ENCODE measurements at places on chromosomes 3 and 15.

DNA sequence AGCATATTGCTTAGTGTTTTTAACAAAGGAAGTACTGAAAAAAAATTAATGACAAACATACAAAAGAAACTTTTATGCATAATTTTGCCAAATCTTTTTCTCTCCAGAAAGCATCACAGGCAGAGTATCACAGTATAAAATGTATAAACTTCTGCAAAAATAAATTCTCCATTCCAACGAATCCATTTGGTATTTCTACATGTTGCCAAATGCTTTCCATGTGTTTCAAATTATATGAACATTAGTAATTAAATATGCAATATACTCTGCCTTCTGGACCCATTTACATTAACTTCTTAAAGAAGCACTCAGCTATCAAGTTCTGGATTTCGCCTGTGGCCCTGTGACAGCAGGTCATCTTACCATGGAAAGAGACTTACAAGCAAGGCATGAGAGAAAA lies 189.1 kb upstream of the ALCAM start:
- H3K36me3 ChIP-seq = no peaks in the 10 kb centered on the region
- H3K4me1 ChIP-seq = no peaks in the 10 kb centered on the region
- H3K27ac ChIP-seq = no peak overlapping the region
- no peaks in the 10 kb centered on the region for H3K27me3 ChIP-seq
- no peak for DNase-seq

- no peaks in the 10 kb centered on the region for H3K36me3 ChIP-seq
- no peaks in the 10 kb centered on the region for H3K4me1 ChIP-seq
- no peak overlapping the region for H3K4me3 ChIP-seq
- no peak for DNase-seq
- no peak overlapping the region for H3K27ac ChIP-seq
These were observed 569.0 kb downstream of the NTRK3 start for GRCh38 chr15:87687523-87687870.

- H3K4me3 ChIP-seq = no peak overlapping the region
- no peaks in the 10 kb centered on the region for H3K36me3 ChIP-seq
- H3K27me3 ChIP-seq = no peaks in the 10 kb centered on the region
These were observed 44.8 kb upstream of the RAF1 start for GRCh38 chr3:12708584-12709192.

DNA sequence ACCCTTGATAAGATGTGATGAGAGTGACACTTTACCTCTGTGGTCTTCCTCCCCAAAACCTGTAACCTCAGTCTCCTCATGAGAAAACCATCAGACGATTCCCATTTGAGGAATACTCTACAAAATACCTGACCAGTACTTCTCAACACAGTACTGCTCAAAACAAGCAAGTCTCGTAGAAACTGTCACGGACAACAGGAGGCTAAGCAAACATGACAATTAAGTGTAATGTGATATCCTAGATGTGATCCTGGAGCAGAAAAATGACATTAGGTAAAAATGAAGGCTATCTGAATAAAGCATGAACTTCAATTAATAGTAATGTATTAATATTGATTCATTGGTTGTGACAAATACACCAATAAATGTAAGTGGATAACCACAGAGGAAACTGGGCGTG lies 113.6 kb downstream of the CACNA2D3 start:
- no peak overlapping the region for H3K4me3 ChIP-seq
- H3K36me3 ChIP-seq = no peaks in the 10 kb centered on the region
- no peak for DNase-seq
- no peak overlapping the region for H3K27ac ChIP-seq

DNA sequence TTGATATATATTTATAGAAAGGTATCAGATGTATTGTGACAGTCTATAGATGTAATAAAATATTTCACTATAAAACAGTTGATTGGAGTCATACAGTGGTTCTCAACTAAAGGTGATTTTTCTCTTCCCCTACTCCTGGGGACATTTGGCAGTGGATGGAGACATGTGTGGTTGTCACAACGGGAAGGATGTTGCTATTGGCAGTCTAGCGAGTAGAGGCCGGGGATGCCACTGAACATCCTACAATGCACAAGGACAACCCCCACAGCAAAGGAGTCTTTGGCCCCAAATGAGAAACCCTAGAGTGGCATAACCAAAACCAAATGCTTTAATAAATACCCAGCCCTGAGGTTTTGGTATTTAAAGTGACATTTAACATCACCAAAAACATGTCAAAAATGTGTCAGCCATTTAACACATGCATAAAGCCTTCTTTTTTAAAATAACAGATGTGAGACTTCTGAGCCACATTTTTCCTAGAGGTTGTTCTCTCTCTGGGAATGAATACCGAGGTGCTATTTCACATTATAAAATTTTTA lies 367.5 kb downstream of the PTPRG start:
- no peak for DNase-seq
- no peaks in the 10 kb centered on the region for H3K27me3 ChIP-seq
- no peak overlapping the region for H3K4me3 ChIP-seq

DNA sequence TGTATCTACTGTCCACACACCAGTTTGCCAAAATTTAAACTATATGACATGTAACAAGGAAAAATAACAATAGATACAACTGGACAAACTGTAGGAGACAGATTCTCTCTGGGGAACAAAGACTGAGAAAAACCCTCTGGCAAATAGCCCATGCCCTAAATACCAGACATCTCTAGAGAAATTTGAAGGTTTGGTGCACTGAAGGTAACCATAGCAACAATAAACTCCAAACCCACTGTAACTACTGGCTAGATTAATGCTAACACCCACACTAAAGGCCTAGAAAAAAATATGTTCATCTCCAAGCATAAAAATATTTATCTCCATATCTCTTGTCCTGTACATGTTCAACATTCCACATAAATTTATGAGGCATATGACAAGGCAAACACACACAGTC lies 267.1 kb downstream of the STXBP5L start:
- H3K36me3 ChIP-seq = no peaks in the 10 kb centered on the region
- no peak for DNase-seq
- H3K27ac ChIP-seq = no peak overlapping the region
- no peak overlapping the region for H3K4me3 ChIP-seq
- H3K27me3 ChIP-seq = no peaks in the 10 kb centered on the region

DNA sequence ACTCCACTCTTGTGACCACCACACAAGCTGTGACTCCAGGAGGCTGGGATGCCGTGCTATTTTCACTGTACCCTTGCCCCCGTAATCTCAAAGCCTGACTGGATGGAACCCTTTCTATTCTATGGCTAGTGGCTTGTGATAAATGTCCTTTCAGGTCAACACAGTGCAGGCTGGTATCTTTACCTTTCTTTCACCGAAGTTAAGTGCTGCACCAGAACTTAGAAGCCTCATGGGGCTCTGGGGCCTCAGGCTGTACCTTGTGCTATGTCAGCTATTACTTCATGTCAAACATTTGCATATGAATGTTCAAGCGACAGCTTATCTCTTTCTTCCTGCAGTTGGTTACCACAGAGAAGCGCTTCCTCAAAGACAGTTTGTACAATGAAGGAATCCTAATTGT lies 66.8 kb downstream of the RPL39L start:
- peaks cover 71% of the 10 kb centered on the region for H3K36me3 ChIP-seq
- H3K27ac ChIP-seq = no peak overlapping the region
- H3K4me3 ChIP-seq = no peak overlapping the region

GRCh38 chr3:20743553-20744321 lies 557.7 kb upstream of the SGO1 start:
- H3K4me1 ChIP-seq = peaks cover 24% of the 10 kb centered on the region
- H3K36me3 ChIP-seq = no peaks in the 10 kb centered on the region
- H3K27ac ChIP-seq = no peak overlapping the region
- no peak for DNase-seq
- no peak overlapping the region for H3K4me3 ChIP-seq

- H3K36me3 ChIP-seq = no peaks in the 10 kb centered on the region
- H3K27ac ChIP-seq = no peak overlapping the region
- H3K27me3 ChIP-seq = no peaks in the 10 kb centered on the region
- no peaks in the 10 kb centered on the region for H3K4me1 ChIP-seq
These were observed 352.4 kb upstream of the ARHGEF26 start for GRCh38 chr3:153768561-153769469.

- DNase-seq = no peak
- H3K27me3 ChIP-seq = no peaks in the 10 kb centered on the region
- H3K36me3 ChIP-seq = no peaks in the 10 kb centered on the region
- peaks cover 63% of the 10 kb centered on the region for H3K4me1 ChIP-seq
These were observed 4.8 kb downstream of the IDH2 start for GRCh38 chr15:90097475-90097874.

DNA sequence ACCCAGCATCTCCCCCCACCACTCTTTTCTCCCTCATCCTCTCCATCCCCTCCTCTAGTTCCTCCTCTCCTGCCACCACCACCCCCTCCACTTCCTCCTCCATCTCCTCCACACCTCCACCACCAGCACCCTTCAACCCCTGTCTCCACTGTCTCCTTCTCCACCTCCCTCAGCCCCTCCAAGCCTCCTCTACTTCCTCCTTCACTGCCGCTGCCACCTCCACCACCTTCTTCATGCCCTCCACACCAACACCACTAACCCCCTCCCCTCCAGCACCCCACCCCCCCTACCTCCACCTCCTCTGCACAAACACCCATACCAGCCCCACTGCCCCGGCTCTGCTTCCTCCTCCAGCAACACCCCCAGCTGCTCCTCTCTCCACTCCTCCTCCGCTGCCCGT lies 88.0 kb downstream of the HES1 start:
- no peaks in the 10 kb centered on the region for H3K27me3 ChIP-seq
- DNase-seq = no peak
- no peaks in the 10 kb centered on the region for H3K4me1 ChIP-seq
- no peak overlapping the region for H3K4me3 ChIP-seq
- no peaks in the 10 kb centered on the region for H3K36me3 ChIP-seq
- no peak overlapping the region for H3K27ac ChIP-seq

DNA sequence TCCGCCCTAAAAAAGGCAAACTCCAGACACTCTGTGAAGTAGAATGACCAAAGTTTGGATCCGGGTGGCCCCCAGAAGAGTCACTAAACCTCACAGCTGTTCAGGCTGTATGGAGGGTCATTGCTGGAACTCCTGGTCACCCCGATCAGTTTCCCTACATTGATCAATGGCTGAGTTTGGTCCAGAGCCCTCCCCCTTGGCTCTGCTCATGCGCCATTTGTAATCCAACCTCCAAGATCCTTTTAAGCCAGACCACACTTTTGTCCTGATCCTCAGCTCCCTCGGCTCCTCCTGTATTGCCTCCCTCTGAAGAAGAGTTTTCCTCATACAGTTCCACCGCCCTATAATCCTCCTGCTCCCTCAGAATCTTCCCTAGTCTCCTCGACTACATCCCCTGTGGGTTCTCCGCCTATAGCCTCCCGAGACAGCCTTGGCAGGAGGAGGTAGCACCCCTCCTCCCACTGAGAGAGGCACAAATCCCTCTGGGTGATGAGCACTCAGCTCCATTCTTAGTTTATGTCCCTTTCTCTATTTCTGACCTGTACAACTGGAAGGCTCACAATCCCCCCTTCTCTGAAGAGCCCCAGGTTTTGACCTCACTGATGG lies 42.2 kb downstream of the ZBTB11 start:
- no peaks in the 10 kb centered on the region for H3K36me3 ChIP-seq
- no peak overlapping the region for H3K27ac ChIP-seq
- no peak for DNase-seq
- H3K4me1 ChIP-seq = no peaks in the 10 kb centered on the region

DNA sequence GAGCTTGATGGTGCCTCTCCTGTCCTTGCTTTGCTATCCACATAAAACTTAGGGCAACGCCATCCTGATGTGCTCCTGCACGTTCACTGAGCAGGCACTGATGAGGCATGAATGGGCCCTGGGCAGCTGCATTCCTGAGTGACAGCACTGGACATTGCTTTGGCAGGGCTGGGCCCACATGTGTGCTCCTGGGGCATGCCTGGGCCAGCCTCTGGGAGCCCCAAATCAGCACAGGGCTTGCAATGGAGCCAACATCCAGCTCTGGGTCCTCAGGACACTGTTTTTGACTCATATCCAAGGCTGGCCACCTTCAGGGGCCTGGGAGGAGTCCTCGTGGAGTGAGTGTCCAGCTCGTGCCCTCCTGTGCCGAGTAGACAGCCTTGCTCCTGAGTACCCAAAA lies 5.9 kb upstream of the TKT start:
- no peaks in the 10 kb centered on the region for H3K27me3 ChIP-seq
- H3K4me1 ChIP-seq = no peaks in the 10 kb centered on the region
- H3K4me3 ChIP-seq = no peak overlapping the region
- no peak overlapping the region for H3K27ac ChIP-seq
- no peak for DNase-seq
- no peaks in the 10 kb centered on the region for H3K36me3 ChIP-seq

DNA sequence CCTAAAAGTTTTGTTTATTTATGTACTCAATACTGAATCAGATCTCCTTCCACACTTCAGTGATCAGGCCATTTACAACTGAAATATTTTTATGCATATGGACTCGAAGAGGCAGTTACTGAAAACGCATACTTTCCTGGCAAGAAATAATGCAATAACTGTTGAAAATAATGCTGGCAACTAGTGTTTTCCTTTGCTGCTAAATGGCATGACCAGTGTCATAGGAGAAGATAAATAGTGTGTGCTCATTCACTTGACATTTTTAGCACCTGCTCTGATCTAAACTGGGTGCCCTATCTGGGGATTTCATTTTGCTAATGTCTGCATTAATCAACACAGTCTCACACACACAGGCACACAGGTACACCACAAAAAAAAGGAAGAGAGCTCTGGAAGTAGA lies 695.2 kb downstream of the TUSC7 start:
- H3K27me3 ChIP-seq = no peaks in the 10 kb centered on the region
- H3K36me3 ChIP-seq = no peaks in the 10 kb centered on the region
- H3K4me1 ChIP-seq = no peaks in the 10 kb centered on the region
- H3K4me3 ChIP-seq = no peak overlapping the region
- DNase-seq = no peak

DNA sequence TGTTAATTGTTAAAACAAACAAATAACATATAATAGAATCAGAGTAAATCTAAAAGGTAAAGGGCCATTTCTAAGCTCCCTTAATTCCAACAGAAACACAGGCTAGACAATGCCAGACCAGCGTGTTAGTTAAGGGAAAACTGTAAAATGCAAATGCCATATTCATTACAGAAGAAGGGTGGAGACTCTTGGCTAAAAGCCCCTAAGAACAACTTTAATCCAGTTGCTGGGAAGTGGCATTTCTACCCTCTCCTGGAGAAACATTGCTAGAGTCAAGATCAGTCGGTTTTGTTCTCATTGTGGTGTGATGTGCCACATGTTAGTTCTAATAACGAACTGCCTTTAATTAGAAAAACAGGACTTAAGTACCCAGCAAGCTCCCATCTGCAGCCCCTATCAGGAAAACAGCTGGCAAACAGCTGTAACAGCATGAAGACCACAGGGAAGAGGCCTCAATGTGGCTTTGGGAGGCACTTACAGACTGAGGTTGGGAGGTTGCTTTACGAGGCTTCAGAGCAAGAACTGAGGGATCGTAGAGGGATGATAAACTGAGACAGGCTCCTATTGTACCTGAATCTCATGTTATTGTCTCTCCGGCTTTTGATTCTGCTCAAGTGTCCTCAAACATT lies 1134.8 kb downstream of the ROBO1 start:
- no peak overlapping the region for H3K27ac ChIP-seq
- no peaks in the 10 kb centered on the region for H3K27me3 ChIP-seq
- H3K4me3 ChIP-seq = no peak overlapping the region
- H3K36me3 ChIP-seq = no peaks in the 10 kb centered on the region
- DNase-seq = no peak

Data from tibial artery (tissue), 4 donors.